A673 (cell line): ENCODE measurements at places on chromosomes 1 and 21.

DNA sequence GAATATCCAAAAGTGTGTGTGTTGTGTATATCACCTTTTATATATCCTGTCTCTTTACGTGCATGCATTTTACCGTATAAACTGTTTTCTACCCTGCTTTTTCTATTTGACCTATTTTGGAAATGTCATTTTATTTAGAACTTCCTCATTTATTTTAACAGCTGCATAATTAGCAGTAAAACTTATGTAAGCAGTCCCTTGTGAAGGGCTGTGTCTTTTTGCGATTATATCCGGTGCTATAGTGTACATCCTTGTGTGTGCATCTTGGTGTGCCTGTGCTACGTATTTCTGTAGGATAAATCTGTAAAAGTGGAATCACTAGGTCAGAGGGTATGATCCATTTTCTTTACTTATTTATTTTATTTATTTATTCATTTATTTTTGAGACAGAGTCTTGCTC, 7.2 kb downstream of the LGALS8 start:
- H3K27ac ChIP-seq, result no peak overlapping the region
- H3K4me3 ChIP-seq, result no peak overlapping the region
- DNase-seq, result no peak
- H3K27me3 ChIP-seq, result no peaks in the 10 kb centered on the region
- H3K36me3 ChIP-seq, result no peaks in the 10 kb centered on the region

GRCh38 chr1:87428367-87428766, 99.7 kb downstream of the LMO4 start:
- no peaks in the 10 kb centered on the region for H3K36me3 ChIP-seq
- H3K27ac ChIP-seq, result no peak overlapping the region
- peaks cover 36% of the 10 kb centered on the region for H3K4me1 ChIP-seq
- no peak for DNase-seq
- no peaks in the 10 kb centered on the region for H3K27me3 ChIP-seq
- no peak overlapping the region for H3K4me3 ChIP-seq

DNA sequence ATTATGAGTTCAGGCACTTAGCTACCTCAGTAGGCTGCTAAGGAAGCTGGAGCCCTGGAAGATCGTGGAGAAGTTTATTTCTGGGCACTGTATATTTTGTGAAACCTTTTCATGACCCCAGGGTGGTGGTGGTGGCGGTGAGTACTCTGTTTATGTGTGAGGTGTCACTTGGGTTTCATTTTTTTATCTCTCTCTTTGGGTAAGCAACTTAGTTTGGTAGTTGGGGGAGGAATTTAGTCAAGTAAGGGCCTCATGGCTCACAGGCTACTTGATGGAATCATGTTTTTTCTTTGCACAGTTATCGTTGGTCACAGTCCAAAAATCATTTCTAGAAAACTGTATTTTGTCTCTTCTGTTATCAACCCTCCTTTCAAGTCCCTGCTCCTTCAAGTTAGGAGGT, 33.9 kb downstream of the C1orf141 start:
- H3K4me3 ChIP-seq, result no peak overlapping the region
- H3K27me3 ChIP-seq, result no peaks in the 10 kb centered on the region
- no peak overlapping the region for H3K27ac ChIP-seq
- no peaks in the 10 kb centered on the region for H3K4me1 ChIP-seq
- no peak for DNase-seq

- DNase-seq, result no peak
- H3K27me3 ChIP-seq, result no peaks in the 10 kb centered on the region
- no peak overlapping the region for H3K27ac ChIP-seq
- H3K36me3 ChIP-seq, result no peaks in the 10 kb centered on the region
Measured at GRCh38 chr1:164693564-164694359, 134.8 kb downstream of the PBX1 start.

GRCh38 chr1:172041102-172041501, 199.8 kb downstream of the DNM3 start:
- H3K27me3 ChIP-seq, result no peaks in the 10 kb centered on the region
- H3K27ac ChIP-seq, result no peak overlapping the region
- DNase-seq, result no peak
- no peak overlapping the region for H3K4me3 ChIP-seq
- no peaks in the 10 kb centered on the region for H3K36me3 ChIP-seq

GRCh38 chr1:16168622-16169360, 12.9 kb upstream of the EPHA2 start:
- peak overlapping the region; percentile 35 for H3K27ac ChIP-seq
- no peaks in the 10 kb centered on the region for H3K27me3 ChIP-seq
- no peak for DNase-seq
- peaks cover 15% of the 10 kb centered on the region for H3K4me1 ChIP-seq

DNA sequence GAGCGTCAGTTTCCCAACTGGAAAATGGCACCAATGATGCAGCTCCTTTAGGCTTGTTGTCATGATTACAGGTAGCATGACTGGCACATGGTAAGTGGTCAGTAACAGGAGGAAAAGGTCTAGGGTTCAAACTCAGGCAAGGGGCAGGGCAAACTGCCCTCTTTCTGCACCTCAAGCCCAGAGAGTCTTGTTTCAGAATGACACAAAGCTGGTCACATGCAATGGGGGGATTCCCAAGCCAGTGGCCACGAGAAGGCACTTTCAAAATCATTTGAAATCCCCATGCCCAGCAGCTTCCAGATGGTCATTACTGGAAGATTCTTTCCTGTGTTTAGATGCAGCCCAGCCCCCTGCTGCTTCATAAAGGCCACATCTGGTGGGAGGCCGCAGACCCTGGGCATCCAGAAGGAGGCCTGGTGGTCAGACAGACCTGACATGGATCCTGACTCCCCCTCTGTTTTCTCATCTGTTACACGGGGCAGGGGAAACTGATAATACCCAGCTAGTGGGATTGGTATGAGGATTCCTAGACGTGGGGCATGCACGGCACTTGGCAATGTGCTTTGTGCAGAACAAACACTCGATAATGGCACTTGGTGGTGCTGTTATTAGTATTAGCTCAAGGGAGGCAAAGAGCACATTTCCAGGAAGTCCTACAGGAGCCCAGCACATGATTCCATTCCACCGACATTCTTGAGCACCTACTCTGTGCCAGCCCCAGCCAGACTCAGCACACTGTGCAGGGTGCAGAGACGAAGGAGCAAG, 6.9 kb upstream of the PLA2G2D start:
- no peak overlapping the region for H3K4me3 ChIP-seq
- peaks cover 12% of the 10 kb centered on the region for H3K4me1 ChIP-seq
- H3K36me3 ChIP-seq, result no peaks in the 10 kb centered on the region
- no peak overlapping the region for H3K27ac ChIP-seq
- no peak for DNase-seq
- peaks cover 3% of the 10 kb centered on the region for H3K27me3 ChIP-seq

DNA sequence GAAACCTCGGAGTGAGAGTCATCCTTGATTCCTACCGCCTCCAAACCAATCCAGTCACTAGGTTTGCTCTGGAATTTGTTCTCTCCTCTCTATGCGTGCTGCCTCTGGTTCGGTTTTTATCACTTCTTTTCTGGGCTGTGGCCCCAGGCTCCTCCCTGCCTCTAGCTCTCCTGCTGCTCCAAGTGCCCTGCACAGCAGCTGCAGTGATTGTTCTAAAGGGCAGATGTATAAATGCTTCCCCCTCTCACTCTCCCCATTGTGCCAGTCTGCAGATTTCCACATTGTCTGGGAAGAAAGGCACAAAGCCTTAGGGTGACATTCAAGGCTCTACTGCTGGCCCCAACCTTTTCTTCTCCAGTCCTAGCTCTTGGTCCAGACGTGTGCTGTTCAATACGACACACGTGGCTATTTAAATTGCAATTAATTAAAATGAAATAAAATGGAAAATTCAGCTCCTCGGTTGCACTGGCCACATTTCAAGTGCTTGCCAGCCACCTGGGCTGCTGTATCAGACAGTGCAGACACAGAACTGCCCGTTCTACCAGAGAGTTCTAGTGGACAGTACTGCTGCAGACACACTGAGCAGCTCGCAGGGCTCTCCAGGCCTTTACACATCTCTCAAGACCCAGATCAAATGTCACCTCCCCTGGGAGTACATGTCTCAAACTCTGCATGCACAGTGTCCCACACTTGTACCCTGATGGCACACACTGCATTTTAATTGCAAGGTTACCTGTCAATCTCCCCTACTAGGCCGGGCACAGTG, 12.4 kb downstream of the TRIM62 start:
- H3K4me3 ChIP-seq, result no peak overlapping the region
- H3K27ac ChIP-seq, result no peak overlapping the region
- no peaks in the 10 kb centered on the region for H3K4me1 ChIP-seq

- no peak overlapping the region for H3K27ac ChIP-seq
- H3K27me3 ChIP-seq, result peaks cover 79% of the 10 kb centered on the region
- no peaks in the 10 kb centered on the region for H3K36me3 ChIP-seq
- no peak overlapping the region for H3K4me3 ChIP-seq
- no peak for DNase-seq
Measured at GRCh38 chr1:218255090-218255489, 30.0 kb upstream of the RRP15 start.

DNA sequence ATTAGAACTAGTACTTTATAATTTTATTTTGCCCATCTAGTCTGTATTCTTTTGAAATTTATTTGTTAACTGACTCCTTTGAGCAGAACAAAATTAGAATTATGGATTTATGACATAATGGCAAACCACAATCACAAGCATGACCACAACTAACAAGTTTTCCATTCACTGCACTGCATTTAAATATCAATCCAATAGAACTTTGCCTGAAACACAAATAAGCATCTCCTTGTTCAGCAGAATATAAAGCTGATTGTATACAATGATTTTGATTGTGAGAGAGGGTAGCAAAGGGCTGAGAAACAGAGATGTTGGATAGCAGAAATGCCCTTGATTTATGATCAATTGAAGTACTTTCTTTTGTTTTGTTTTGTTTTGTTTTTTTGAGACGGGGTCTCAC, 495.5 kb upstream of the RGS18 start:
- no peaks in the 10 kb centered on the region for H3K36me3 ChIP-seq
- peaks cover 9% of the 10 kb centered on the region for H3K4me1 ChIP-seq
- no peaks in the 10 kb centered on the region for H3K27me3 ChIP-seq
- no peak overlapping the region for H3K4me3 ChIP-seq
- no peak overlapping the region for H3K27ac ChIP-seq

DNA sequence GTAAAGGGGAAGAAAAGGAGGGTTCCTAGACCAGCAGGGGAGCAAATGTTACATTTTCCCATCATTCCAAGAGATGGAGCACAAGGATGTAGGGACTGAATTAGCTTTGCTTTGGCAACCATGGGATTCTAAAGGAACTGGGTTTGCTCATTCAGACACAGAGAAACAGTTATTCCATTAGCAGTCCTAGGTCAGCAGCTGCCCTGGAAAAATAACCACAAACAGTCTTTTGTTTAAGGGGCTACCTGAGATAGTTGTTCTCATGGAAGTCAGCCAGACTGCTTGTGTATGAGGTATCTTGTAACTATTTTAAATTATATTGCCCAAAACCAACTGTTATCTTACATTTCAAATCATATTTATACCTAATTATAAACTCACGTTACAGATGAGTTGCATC, 58.4 kb upstream of the VCAM1 start:
- H3K4me3 ChIP-seq, result no peak overlapping the region
- peaks cover 4% of the 10 kb centered on the region for H3K27me3 ChIP-seq
- H3K27ac ChIP-seq, result no peak overlapping the region
- H3K4me1 ChIP-seq, result no peaks in the 10 kb centered on the region
- no peak for DNase-seq
- H3K36me3 ChIP-seq, result no peaks in the 10 kb centered on the region

- H3K4me3 ChIP-seq, result no peak overlapping the region
- peaks cover 19% of the 10 kb centered on the region for H3K4me1 ChIP-seq
- no peaks in the 10 kb centered on the region for H3K36me3 ChIP-seq
- H3K27me3 ChIP-seq, result no peaks in the 10 kb centered on the region
- no peak overlapping the region for H3K27ac ChIP-seq
- DNase-seq, result peak; percentile 79
Measured at GRCh38 chr1:115929881-115930280, 46.4 kb upstream of the SLC22A15 start.

DNA sequence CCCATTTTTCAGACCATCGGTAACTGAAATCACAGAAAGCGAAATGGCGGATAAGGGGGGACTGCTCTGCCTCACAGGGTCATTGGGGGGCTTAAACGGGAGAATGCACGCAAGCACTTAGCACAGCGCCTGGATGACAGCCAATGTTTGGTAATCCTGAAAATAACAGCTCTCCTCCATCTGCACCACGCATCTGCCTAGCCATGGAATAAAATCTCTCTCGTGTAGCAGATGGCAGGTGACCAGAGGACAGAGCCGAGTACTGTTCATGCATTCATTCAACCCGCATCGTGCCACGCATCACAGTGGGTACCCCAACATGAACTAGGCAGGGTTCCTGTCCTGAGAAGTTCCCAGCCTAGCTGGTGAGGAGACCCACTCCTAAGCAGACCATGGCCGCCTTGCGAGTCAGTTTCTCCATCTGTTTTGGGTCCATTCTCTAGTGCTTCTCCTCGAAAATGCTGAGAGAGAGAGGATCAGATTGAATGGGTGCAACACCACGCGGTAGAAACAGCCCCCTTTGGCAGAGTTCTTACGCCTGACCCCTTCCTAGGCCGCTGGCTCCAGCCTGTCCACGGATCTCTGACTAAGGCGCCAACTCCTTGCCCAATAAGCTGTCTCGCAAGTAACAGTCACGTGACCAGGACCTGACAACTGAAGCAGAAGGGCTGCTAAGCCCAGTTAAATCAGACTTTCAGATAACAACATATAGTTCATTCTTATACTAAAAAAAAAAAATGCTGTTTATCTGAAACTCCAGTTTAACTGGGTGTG, 7.3 kb downstream of the SLC1A7 start:
- no peak for DNase-seq
- H3K4me3 ChIP-seq, result no peak overlapping the region
- H3K4me1 ChIP-seq, result no peaks in the 10 kb centered on the region
- H3K27ac ChIP-seq, result no peak overlapping the region

DNA sequence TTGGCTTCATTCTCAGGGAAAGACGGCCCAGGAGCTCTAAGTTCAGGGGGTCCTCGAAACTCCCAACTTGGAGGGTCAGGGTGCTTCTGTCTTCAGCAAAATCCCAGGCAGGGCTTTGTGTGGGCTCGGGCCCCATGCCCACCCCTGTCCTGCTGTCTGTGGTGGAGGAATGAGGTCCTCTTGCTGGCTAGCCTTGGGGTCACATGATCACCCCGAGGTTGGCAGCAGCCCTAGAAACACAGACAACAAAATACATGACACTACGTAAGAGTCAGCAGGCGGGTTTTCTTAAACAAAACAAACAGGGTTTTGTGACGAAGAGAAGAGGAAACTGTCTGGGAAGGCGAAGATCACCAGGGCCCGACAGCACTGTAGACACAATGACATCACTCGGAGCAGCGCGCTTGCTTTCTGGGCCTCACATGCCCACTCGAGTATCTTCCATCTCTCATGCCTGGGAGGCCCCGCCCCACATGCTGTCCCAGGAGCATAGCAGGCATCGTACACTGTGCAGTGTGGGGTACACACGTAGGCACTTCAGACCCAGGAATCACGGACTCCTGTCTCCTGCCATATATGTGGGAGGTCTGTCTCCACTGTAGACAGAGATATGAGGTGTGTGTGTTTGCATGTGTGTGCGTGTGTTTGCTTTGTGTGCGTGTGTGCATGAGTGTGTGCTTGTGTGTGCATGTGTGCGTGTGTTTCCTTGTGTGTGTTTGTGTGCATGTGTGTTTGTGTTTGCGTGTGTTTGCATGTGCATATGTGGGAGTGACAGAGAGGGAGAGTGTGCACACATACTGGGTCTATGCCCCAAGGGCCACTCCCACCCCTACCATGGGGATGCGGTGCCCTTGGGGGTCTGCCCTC, 94.7 kb downstream of the SIK1 start:
- no peak overlapping the region for H3K4me3 ChIP-seq
- no peaks in the 10 kb centered on the region for H3K4me1 ChIP-seq
- H3K27ac ChIP-seq, result no peak overlapping the region
- no peak for DNase-seq
